ENCODE measurements at places on chromosomes 6 and 20.
A peak's percentile ranks its signal among the peaks of the same experiment; 100 is the strongest.

GRCh38 chr20:10253780-10254179, 35.1 kb downstream of the SNAP25 start:
- no peak for DNase-seq

- DNase-seq: peak; percentile 89
Observed at GRCh38 chr6:32105433-32105832, 3.7 kb downstream of the TNXB start.

DNA sequence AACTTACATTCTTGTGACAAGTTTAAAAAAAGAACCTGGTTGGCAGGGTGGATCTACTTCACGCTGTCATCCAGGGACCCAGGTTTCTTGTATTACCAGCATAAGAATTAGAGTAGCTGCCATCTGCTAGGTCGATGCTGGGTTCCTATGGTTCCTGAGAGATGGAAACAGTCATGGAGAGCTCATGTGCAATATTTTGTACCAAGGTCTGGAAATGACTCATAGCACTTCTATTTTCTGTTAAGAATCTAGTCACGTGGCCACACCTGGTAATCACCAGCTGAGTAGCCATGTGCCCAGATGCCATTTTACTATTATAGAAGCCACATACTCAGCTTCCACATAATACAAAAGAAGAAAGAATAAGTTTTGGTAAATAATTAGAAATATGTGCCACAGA, 171.3 kb downstream of the CD83 start:
- DNase-seq: no peak

- no peak for DNase-seq
Observed at GRCh38 chr6:321536-322258, 29.4 kb downstream of the DUSP22 start.

DNA sequence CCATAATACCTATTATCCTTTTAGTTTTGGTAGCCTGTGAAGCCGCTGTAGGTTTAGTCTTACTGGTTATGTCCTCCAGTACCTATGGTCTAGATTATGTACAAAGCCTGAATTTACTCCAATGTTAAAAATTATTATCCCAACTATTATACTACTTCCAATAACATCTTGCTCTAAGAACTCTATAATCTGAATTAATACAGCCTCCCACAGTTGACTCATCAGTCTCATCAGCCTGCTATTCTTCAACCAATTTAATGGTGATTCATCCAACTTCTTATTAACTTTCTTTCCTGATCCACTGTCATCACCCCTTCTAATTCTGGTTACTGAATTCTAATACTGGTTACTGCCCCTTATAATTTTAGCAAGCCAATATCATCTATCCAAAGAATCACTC, 370.3 kb upstream of the OPRM1 start:
- no peak for DNase-seq

DNA sequence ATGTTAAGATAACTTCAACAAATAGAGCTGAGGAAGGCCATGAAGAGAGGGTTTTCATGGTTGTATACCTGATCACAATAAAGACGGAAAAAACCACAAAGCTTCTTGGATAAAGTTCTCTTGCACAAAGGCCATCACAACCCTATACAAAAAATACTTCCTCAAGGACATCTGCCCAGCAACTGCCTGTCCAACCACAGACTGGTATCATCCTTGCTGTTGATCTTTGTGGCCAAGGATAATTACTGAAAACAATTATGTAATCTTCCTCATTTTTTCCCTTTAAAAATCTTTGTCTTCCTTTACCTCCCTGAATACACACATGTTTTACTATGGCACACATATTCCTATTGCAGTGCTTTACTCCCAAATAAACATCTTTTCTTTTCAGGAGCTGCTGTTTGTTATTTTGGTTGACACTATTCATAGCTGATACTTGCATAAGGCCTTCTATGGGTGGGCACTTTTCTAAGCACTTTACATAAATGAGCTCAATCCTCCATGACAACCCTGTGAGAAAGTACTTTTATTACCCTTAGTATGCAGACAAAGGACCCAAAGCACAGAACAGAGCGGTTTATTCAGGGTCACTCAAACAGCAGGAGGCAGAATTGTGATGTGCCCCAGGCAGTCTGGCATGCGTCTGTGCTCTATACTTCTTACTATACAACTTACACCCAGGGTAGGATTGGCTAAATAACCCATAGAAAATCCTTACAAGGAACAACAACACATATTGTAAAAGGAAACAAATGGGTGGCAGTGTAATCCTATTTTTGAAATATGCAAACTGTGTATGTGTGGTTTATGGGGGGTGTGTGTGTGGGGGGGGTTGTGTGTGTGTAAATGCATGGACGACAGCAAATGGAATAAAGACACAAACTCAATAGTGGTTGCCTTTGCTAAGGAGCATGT, 35.1 kb downstream of the SNRNP48 start:
- DNase-seq: no peak

- peak; percentile 17 for DNase-seq
Observed at GRCh38 chr20:32164984-32165735, 42.4 kb downstream of the PLAGL2 start.

GRCh38 chr20:822651-823573, 10.6 kb upstream of the FAM110A start:
- DNase-seq: no peak

DNA sequence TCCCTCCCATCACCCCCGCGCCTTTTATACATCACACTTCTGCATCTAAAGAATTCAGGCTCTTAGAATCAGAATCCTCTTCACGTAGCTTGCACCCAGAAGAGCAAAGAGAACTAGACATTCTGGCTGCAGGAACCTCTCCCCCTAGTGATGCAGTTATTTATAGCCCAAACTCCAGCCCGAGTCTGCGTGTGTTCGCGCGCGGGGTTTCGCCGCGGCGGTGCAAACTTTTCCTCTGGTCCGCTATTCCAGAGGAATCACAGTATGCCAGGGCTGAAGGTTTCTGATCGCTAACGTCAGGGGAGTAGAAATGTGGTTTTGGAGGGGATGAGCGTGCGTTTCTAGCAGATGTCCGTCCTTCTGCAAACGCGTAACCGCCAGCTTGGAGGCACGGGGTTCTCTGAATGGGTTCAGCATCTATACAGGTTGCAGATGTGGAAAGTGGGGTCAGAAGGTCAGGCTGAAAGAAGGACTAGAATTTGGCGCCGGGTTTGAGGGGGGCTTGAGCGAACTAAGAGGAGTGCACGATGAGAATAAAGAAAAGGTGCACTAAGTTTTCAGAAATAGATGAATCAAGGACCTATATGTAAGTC, 1.8 kb downstream of the EPHA7 start:
- DNase-seq: peak; percentile 89

DNA sequence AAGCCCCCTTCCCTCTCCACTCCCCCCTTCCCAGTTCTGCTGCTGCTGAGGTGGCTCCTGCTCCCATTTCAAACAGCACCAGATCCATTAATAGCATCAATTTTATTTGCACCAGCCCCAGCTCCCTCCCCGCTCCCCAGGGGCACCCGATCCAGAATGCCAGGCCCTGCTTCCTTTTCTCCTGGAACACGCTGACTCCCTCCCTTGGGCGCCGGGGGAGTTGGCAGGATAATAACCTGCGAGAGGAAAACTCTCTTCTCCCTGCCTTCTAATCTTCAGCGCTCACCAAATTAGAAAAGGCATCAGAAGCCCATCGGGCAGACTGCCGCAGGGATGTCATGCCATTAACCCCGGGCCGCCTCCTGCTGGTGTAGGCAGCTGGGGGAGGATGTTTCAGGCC, 77.8 kb downstream of the NCR2 start:
- DNase-seq: no peak

GRCh38 chr6:6218759-6219085, 101.7 kb downstream of the F13A1 start:
- DNase-seq: no peak

GRCh38 chr6:13462458-13463327, 24.7 kb downstream of the GFOD1 start:
- no peak for DNase-seq

DNA sequence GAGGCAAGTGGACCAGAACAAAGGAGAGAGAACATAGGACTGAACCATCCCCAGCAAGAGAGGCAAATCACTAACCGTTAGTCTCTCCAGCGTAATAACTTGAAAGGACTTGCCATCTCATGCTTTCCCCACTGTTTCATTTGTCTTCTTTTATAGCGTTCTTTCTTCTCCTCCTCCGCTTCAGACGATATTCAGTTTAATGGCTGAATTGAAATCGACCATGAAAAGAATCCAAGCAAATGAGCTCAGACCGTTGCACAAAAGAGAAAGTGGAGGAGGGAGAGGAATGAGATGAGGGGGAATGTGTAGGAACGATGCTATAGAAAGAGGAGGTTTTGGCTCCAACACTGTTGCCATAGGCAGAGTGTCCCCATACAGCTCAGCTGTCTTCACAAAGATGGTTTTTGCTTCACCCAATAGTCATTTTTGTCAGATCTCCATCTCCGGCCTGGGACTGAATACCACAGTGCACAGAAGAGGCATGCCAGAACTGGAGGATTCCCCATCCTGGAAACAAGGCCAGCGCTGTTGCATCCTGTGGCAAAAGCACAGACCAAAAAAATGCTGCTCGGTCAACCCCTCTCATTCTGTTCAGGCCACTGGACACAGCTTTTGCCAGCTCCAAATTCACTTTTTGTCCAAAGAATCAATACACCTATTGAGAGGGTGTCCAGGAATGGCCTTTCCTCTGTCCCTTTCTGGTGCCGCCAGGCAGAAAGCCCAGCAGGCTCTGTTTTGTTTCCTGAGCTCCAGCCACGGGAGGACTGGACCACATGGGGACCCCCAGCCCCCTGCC, 176.1 kb downstream of the ID4 start:
- DNase-seq: no peak

DNA sequence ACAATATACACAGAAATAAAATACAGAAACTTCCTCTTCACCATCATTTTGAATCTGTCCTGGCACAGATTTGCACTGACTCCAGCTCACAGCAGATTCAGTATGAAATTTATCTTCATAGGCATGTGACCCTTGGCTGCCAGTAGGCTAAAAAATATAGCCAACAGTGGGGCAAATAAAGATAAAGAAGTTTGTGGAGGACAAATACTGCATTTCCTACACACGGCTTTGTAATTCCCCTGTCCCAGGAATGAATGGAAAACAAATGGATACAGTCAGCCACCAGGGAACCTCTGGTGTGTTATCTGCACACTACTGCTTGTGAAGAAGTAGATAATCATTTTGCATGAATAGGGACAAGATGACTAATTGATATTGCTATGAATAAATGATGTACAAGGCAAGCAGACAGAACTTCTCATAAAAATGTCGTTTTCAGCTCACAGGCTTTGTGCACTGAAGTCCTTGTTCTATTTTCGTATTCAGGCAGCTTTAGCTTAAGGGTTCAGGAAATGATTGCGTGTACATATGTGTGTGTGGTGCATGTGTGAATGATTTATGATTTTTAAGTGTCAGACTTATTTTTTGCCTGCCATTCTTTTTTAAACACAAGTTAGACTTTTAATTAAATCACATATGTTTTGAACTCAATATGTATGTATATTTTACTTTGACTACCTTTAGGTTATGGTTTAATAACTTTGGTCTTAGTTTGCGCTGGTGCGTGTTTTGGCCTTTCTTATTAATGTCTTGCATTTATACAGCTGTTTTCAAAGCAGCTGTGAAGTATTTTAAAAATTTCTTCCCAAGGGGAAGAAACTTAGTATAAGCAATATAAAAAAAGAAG, 543.8 kb upstream of the JAG1 start:
- no peak for DNase-seq

DNA sequence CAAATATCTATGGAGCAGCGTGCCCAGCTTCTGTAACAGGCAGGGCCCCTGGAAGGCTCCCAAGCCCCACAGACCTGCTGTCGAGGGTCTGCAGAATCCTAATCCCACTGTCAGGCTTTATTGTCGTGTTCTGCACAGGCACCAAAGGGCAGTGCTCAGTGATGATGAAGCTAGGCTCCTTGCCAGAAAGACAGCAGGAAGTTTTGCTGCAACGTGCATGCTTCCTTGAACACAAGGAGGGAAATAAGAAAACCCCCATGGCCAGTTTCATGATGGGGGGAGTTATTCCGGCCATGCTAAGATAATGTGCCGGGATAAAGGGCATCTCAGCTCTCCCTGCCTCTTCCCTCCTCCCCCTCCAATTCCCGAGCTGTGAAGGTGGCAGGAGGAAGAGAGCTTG, 109.4 kb upstream of the KCNG1 start:
- DNase-seq: no peak

GRCh38 chr20:37335642-37336368, 10.1 kb upstream of the SRC start:
- peak; percentile 72 for DNase-seq

DNA sequence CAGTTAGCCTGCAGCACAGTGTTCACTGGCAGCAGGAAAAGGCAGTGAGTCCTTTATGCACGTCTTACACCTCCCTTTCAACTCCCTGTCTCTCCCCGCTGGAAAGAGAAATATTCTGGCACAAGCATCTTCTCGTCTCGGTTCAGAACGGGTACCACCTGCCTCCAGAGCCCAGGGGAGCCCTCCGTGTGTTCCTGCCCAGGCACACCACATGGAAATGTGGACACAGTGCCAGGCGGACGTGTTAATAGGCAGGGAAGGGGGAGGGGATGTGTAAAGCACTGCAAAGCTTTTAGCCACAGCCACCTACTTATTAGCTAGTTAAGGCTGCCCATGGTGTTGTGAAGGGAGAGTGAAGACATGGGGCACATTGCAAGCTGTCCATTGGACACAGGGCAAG, 219.7 kb downstream of the FARS2 start:
- no peak for DNase-seq

DNA sequence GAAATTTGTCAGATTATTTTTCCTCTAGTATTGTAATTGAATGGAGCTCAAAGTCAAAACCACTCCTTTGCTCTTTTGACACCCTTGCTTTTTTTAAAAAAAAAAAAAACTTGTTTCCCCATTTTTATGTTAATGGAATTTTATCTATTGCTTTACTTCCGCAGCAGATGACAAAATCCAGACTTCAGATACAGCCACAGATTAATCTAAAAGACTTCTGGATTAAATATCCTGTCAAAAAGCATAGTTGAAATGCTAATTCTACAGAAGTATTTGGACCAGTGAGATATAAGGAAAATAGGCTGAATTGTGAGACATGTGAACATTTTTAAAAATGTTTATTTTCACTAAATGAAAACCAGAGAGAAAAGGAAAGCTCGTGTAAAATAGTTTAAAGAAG, 341.4 kb downstream of the BMP2 start:
- DNase-seq: no peak

DNA sequence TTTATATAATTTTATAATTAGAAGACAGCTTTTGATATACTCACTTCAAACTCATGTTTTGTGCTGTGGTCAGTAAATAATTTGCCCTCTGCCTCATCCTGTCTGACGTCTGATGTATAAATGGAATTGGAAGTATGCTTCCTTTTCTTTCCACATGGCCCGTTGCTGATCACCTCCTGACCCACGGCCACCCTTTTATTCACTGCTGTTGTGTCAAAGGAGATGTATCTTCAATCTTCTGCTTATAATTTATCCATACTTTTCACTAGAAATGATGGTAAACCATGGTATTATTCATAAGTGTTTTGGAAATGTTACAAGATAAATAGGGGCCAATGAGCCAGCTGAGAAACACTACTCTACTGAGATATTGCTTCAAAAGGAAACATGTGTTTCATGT, 841.8 kb downstream of the PHF3 start:
- no peak for DNase-seq

DNA sequence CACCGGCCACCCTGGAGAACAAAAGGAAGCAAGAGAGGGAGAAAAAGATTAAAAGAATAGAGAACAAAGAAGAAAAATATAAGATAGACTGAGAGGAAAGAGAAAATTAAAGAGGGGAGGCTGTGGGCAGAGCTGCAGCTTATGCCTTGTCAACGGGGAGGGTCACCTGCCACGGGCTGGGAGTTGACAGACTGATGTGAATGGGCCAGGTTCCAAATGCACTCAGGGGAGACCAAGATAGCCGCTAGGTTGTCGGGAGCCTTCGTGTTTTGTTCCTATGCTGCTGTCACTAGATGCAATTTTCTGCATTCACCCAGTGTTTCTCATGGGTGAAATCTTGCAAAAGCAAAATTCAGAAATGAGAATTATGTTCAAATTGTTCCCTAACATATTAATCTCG, 119.6 kb upstream of the MTHFD1L start:
- no peak for DNase-seq

Data from osteoblast (primary cell).